Muscle of leg (tissue), 16 donors: ENCODE measurements at places on chromosomes 7 and 10. TPM values are rescaled to one million over a fixed set of nuclear protein-coding genes. Genes with fewer than 3 reads are reported as not detected.

DNA sequence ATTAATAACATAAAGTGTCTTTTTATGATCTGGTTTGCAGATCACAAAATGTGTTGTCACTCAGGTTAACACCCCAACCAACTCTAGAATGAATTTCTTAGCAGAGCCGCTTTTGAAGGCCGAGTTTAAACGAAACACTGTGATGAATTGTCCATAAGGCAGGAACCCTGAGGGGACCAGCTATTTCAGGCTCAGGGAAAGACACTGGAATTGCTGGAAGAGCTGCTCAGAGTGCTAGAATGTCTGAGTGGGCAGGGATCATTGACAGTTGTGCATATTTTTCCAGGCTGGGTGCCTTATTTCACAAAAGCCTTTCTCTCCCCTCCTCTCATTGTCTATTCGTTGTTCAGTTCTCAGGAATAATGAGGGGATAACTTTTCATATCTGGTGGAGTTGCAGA is 68.7 kb upstream of the PRKG1 start:
- DNase-seq, result no peak

DNA sequence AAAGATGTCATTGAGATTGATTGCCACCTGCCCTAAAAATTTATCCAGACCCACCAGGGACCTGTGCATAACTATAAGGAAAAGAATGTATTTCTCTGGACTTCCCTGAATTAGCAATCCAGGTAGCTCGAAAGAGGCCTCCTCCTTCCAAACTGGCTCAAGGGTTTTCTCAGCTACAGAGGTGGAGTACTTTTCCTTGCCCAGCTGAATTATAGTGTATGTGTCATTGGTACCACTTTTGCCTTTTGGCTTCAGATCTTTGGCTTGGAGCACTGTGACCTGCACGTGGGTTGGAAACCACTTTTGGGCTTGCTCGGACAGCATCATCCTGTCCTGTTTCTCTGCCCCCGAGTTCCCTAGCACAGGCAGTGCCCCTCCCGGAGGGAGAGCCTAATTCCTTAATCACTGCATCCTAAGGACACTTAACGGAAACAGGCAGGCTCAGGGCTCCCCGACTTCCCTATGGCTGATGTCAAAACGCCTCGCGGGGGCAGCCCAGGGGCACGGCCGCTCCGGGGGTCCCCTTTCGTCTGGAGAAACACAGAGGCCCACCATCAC is 825 bp downstream of the RAB11FIP2 start:
- peak; percentile 64 for DNase-seq

- no peak for DNase-seq
These were observed 132.6 kb upstream of the NAMPT start for GRCh38 chr7:106417273-106417902.

DNA sequence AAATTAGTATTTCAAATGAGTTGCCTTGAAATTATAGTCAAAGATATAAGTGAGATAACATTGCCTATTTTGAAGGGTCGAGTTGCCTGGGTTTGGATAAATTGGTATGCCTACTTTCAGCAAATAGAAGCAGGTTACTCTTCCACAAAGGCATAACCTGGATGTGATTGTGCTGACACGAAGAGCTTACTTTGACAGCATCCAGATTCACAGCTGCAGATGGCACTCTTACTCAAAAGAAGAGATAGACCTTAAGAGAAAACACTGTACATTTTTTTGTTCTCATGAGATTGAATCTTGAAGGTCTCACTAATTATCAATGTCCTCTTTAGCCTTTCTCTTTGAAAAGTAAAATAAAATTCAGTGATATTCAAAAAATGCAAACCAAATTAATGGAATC is 1338.7 kb downstream of the REEP3 start:
- no peak for DNase-seq

DNA sequence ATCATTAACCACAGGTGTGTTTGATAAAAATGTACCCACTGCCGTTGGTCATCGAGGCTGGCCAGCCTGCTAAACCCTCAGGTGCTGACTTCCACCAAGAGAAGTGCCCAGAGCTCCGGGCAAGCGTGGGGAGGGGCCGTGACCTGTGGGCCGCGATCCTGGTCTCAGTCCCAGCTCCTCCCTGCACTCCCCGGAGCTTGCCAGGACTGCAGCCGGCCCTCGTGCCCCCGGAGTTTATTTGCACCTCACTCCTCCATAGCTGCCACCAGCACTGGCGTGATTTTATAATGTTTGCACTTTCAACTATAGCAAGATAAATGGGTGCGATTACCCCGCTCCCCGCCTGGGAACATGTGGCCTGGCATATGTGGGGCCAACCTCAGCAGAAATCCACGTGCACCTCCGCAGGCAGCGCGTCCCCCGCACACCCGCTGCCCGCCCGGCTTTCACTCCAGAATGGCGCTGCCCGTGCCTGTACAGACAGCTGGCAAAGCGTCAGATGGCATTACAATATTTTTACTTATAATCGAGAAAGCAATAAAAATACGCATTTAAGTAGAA is 30.8 kb downstream of the UNCX start:
- DNase-seq, result no peak

NEBL gene
- 2.9 TPM for polyA plus RNA-seq

DNA sequence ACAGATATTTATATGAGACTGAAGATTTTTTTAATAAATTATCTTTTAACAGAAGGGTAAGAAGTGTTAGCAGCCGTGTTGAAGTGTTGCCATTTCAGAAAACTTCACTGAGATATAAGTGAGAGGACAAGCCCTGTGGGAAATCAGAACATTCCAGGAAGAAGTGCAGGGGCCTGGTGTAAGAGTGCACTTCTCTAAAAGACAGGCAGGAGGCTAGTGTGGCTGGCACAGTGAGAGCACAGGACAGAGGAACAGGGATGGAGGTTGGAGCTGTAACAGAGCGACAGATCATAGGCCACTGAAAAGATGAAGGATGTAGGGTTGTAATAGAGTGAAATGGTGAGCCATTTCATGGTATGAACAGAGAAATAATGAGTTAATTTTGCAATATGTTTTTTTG is 608.9 kb downstream of the SORCS1 start:
- no peak for DNase-seq

OPN1SW gene
- 3.4 TPM for polyA plus RNA-seq

DNA sequence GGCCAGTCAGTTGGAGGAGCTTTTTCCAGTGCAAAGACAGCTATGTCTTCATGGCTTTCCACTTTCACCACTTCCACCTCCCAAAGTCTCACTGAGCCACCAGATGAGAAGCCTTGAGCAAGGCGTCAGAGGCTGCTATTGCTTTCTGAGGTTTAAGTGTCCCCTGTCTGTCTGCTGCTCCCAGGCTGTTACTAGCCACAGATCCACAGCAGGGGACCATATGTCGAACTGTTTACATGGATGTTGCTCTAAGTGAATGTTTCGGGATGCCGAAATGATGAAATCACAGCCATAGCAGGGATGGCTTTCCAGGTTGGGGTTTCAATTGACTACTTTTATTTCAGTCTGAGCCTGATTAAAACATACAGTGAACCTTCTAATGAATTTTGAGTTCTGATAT is 88.5 kb downstream of the AVL9 start:
- no peak for DNase-seq

- DNase-seq, result no peak
These were observed 27.1 kb downstream of the FZD1 start for GRCh38 chr7:91291302-91291701.

- DNase-seq, result peak; percentile 86
These were observed 14.7 kb downstream of the NODAL start for GRCh38 chr10:70426823-70427222.

SPAM1 gene
- polyA plus RNA-seq, result not detected

GRCh38 chr7:43768887-43769272 is 10.4 kb downstream of the BLVRA start:
- DNase-seq, result no peak

- DNase-seq, result peak; percentile 50
These were observed 931 bp downstream of the PAPSS2 start for GRCh38 chr10:87660484-87661133.

DNA sequence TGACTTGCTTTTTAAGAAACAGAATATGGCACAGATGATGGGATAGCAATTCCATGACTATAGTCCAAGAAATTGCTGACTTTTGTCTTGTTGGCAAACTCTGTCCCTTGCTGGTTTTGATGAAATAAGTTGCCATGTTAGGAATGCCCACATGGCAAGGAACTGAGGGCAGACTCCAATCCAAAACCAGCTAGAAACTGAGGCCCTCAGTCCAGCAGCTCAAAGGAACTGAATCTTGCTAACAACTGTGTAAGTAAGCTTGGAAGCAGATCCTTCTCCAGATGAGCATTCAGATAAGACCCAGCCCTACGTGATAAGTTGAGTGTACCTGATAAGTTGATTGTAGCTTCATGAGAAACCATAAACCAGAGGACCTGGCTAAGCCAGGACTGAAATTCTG is 64.3 kb upstream of the BMPER start:
- no peak for DNase-seq

- no peak for DNase-seq
These were observed 4.4 kb downstream of the DDIT4 start for GRCh38 chr10:72277996-72278667.

- no peak for DNase-seq
These were observed 22.6 kb upstream of the TNS3 start for GRCh38 chr7:47604496-47604890.

SRRM3 gene
- 0.68 TPM for polyA plus RNA-seq

TMEM225B gene
- polyA plus RNA-seq, result 0.63 TPM

DNA sequence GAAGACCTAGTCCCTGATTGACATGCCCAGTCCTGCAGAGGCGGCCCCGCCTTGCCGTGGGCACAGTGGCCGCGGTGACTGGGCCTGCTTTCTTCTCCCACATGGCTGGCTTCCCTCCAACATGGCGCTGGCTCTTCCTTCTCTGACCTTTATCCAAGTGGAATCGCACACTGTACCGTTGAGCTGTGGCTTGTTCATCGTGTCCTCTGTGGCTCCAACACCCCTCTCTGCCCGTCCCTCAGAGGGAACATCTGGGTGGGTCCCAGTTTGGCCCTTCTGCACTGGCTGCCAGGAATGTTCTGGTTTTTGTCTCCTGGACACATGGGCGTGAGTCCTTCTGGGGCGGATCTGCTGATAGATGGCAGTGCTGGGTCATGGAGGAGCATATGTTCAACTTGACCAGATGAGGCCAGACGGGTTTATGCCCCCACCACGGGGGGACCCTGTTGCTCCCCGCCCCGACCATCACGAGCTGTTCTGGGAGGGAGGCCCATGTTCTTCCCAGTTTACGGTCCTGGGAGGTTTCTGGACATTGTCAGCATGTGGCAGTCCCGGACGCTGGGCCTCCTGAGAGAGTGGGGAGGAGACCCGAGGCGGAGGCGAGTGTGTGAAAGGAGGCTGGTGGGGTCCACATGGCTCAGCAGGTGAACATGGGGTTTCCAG is 63.5 kb downstream of the LHPP start:
- DNase-seq, result no peak

TAS2R5 gene
- polyA plus RNA-seq, result 0.83 TPM

GRCh38 chr7:1669064-1669951 is 769 bp upstream of the ELFN1 start:
- peak; percentile 56 for DNase-seq

NKX1-2 gene
- polyA plus RNA-seq, result 0.09 TPM

WIPF3 gene
- 22.8 TPM for polyA plus RNA-seq

GRCh38 chr10:15881542-15881941 is 21.2 kb upstream of the MINDY3 start:
- DNase-seq, result no peak

GRCh38 chr10:19788075-19788686 is 28.1 kb upstream of the PLXDC2 start:
- DNase-seq, result peak; percentile 44

- no peak for DNase-seq
These were observed 231.2 kb upstream of the STK17A start for GRCh38 chr7:43351683-43352082.

- no peak for DNase-seq
These were observed 71.1 kb downstream of the ZRANB1 start for GRCh38 chr10:125012851-125013528.

GRCh38 chr7:102836191-102836919 is 76.4 kb upstream of the LRRC17 start:
- DNase-seq, result peak; percentile 76

NACAD gene
- 5.0 TPM for polyA plus RNA-seq

GRCh38 chr7:78311181-78311580 is 512.6 kb downstream of the PHTF2 start:
- DNase-seq, result no peak

- no peak for DNase-seq
These were observed 131.9 kb downstream of the TNS3 start for GRCh38 chr7:47449810-47450590.

DNA sequence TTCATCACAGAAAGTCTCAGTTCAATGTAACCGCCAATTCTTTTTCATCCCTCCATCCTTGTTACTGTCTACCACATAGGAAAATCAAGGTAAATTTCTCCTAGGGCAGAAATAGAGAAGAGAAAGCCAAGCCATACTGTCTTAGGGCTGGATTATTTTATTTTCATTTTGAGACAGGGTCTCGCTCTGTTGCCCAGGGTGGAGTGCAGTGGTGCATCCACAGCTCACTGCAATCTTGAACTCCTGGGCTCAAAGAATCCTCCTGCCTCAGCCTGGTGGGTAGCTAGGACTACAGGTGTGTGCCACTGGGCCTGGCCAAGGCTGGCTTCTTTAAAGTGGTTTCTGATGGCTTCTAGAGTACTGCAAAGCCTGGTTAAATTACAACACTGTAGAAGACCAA is 181.7 kb downstream of the SRPK2 start:
- no peak for DNase-seq

ABCA13 gene
- polyA plus RNA-seq, result 0.06 TPM

GRCh38 chr10:30494558-30494957 is 60.6 kb downstream of the MAP3K8 start:
- DNase-seq, result no peak

DNA sequence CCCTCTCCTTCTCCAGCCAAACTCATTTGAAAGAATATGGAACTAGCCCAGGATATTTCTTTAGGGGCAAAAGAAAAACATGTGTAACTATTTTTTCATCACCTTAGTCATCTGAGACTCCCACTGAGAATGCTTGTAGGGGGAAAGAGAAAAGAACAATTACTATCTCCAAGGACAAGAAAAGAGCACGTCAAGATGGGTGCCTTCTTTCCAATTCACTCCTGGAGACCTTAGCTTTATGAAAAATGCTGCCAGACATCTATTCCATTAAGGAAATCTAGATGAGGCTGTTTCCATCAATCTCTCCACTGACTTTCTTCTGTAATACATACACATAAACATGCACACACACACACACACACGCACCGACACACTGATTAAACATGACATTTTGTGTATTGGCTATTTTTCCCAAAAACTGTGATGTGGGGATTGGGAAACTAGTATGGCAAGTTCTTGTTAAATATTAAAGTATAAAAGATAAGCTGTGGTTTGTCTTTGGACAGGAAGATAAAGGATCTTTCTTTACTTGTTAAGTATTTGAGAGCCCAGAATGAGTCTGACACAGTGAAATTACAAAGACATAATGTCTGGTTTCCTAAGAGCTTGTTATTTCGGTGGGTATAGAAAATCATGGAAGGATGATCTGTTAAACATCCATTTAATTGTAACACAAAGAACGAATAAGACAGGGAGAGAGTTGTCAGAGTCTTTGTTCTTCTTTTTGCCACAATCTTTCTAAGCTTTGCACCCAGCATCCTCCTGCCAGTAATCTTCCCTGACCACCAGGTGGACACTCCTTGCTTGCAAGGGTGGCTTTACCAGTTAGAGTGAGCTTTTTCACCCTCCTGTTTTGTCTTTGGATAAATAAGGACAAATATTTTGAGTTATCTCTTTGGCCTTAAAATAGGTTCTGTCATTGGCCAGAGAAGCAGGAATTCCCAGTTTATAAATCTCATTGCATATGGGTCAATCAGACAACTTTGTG is 177.3 kb upstream of the TMEM72 start:
- peak; percentile 52 for DNase-seq
